ENCODE measurements at places on chromosomes 16 and 17.
A peak's percentile ranks its signal among the peaks of the same experiment; 100 is the strongest.

GRCh38 chr16:81746566-81746965 is 32.5 kb upstream of the PLCG2 start:
- DNase-seq, result no peak

- peak; percentile 73 for DNase-seq
Measured at GRCh38 chr17:1773696-1774181, 11.9 kb downstream of the SERPINF1 start.

DNA sequence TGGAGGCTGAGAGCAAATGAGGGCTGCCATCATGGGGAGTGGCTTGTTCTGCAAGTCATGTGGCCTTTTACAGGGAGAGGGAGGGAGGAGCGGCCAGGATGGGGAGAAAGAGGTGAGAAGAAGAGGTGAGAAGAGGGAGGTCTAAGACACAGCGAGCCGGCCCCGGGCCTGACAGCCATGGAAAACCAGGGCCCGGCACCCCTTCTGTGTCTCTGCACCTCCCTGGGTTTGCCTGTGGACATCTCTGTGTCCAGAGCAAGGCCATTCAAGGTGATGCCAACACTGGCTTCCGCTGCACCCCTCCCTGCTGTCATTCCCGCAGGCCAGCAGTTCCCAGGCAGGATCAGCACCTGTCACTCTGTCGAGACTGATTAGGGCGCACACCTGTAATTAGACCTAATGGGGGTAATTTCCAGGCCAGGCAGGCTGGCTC is 75.6 kb downstream of the MGAT5B start:
- no peak for DNase-seq

GRCh38 chr17:78253946-78254672 is 22.7 kb downstream of the TMEM235 start:
- peak; percentile 93 for DNase-seq

DNA sequence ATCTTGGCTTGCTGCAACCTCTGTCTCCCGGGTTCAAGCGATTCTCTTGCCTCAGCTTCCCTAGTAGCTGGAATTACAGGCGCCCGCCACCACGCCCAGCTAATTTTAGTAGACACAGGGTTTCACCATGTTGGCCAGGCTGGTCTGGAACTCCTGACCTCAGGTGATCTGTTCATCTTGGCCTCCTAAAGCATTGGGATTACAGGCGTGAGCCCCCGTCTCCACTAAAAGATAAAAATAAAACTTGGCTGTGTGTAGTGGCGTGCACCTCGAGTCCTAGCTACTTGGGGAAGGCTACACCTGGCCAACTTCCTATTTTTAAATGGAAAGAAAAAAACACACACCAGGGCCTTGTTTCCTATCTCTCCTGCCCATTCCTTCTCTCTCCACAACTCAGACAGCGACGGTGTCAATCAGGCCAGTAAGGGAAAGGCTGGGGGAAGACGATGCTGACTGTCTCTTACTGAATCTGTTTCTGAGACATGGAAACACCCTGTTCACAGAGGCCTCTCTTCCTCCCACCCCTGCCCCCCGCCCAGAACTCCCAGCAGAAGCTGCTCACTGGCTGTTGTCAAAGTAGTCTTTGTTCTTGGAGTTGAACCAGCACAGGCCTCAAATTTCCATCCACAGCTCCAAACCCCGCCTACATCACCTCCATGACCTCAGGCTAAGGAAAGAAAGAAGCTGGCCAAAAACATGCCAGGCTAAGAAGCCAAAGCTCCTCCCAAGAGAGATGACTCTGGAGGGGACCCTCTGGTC is 96.6 kb downstream of the NXN start:
- DNase-seq, result peak; percentile 93

- DNase-seq, result no peak
Measured at GRCh38 chr17:69067274-69068047, 6.7 kb upstream of the ABCA9 start.

DNA sequence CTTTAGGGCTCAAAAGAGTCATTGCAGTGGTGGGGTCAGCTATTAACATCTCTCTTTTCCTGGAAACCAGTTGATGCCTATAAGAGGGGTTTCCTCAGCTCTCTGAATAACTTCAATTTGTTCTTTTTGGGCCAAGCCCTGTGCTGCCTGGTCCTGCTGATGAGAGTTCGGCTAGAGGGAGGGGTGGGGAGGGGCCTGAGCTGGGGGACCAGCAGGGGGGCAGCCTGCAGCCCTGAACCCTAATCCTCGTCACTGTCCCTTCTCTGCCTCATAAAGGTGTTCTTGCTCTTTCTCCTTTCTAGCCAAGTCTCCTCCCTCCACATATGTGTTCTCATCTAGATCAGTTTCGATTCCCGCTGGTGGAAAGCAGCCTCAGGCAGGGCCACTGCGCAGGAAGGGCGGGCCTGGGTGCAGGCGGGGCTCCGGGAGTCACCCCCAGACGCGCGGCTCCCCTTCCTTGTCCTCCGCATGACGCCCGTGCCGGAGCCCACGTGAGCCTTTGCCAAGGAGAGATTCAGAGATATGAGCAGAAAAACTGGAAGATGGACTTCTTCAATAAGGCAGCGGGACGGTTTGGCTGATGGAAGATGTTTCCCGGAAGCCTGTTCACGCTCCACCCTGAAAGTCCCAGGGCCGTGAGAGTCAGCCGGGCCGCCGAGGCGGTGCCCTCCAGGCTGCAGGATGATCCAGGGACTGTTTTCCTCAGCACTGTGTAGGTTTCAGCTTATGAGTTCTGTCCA is 15.0 kb upstream of the RHOT1 start:
- peak; percentile 72 for DNase-seq

GRCh38 chr16:35525979-35526590 is 2066.7 kb downstream of the TP53TG3F start:
- no peak for DNase-seq

DNA sequence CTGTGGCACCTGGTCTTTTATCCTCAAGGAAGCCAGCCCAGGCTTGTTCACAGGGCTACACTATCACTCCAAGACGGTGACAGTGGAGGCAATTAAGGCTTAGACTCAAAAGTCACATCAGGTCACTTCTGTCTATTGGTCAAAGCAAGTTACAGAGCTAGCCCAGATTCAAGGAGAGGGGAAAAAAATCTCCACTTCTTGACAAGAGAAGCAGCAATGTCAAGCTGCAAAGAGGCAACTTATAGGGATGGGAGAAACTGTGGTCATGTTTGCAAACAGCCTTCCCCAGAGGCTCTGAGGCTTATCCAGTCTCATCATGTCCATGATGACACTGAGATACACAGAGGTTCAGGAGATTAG is 31.6 kb downstream of the SERPINF1 start:
- no peak for DNase-seq

- peak; percentile 62 for DNase-seq
Measured at GRCh38 chr17:39564211-39564848, 43.4 kb downstream of the NEUROD2 start.

DNA sequence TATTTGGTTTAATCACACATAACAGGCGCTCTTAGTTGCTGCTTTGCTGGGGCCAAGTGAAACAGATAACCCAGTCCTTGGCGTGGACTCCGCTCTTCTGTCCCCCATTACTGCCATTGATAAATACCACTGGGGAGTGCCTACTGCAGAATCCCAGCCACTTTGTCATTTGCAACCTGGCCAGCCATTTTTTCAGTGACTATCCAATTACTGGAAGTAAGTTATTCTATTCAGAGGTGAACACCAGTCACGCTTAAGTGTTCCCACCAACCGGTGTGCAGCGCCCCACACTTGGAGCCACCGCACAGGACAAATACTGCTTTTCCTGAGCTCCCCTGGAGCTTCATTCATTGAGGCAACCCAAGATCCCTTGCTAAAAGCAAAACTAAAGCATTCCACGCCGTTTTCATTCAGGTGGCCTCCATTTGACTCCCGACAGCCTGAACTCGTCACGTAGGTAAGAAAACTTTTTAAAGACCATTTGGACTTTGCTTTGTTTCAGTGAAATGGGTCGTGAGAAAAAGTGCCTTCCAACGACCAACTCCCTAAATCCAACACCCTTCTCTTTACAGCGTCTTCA is 1.8 kb downstream of the USP7 start:
- DNase-seq, result peak; percentile 73

GRCh38 chr16:86768999-86769398 is 190.7 kb downstream of the FOXL1 start:
- DNase-seq, result peak; percentile 37

DNA sequence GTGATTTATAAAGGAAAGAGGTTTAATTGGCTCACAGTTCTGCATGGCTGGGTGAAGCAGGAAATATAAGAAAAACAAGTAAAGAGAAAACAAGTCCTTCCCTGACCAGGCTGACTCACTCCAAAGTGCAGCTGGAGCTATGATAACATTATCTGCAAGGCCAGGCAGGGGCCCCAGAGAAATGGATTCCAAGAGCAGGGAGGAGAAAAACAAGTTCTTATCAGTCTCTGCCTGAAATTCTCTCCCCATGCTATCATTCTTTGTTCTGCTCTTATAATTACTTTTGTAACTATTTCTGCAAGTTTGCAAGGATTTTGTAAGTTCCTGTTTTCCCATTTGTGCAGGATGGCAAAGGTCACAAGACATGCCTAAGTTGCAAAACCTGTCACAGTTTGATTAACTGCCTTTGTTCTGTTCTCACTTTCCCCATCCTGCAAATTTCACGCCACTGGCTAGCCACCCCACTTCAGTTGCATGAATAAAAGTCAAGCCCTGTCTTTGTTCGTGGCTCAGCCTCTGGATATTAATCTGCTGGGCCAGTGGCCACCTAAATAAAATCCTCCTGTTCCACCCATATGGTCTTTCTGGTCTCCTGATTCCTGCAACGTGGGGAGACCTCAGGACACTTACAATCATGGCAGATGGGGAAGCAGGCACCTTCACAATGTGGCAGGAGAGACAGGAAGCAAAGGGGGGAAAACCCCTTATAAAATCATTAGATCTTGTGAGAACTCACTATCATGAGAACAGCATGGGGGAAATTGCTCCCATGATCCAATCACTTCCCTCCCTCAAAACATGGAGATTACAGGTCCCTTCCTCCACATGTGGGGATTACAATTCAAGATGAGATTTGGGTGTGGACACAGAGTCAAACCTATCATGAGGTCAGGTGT is 13.1 kb downstream of the ABCA9 start:
- peak; percentile 66 for DNase-seq

DNA sequence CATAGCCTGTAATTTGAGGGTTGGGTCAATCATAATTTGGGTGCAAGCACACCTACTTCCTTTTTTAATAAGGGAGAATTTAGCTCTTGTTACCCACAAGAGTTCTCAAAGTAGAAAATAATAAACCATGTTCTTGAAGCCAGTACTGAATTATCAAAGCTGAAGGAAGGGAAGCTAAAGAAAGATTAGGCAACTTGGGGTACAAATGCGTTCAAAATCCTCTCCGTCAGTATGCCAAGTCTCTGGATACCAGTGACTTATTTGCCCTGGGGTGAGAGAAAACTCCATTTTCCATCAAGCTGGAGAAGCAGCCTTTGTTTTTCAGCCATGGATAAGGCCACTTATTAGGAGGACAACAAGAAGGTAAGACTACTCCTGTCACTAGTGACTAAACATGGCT is 23.5 kb upstream of the DHRS13 start:
- DNase-seq, result no peak

- DNase-seq, result no peak
Measured at GRCh38 chr16:60304066-60304465, 1570.0 kb upstream of the GOT2 start.

- DNase-seq, result peak; percentile 76
Measured at GRCh38 chr17:76000016-76000754, 470 bp upstream of the CDK3 start.

DNA sequence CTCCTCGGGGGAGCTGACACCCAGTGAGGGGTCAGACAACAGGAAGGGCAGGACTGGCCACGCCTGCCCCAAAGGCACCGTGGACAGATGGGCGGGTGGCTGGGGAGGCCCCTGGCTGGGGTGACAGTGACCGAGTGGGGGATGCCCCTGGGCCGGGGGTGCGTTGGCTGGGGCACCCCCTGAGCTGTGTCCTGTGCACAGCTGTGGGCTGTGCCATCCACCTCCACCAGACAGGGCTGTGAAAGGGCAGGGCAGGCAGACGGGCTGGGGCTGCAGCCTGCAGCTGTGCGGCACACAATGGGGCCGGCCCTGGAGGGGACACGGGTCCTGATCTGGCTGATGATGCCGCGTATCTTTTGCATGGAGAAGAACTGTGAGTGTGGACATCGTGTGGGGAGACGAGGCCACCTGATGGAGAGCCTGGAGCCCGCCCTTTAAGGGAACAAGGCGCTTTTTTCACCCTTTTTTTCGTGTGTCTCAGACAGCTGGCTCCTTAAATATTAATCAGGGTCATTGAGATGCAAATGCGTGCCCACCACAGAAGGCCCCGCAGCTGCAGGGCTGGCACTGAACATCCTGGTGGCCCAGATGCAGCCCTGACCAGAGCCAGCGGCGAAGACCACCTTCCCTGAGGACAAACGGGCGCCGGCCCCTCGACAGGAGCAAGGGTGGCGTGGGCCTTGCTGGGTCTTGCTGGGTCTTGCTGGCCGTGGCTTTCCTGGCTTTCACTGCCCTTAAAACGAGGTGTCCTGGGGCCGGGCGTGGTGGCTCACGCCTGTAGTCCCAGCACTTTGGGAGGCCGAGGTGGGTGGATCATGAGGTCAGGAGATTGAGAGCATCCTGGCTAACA is 42.4 kb upstream of the GNG13 start:
- peak; percentile 40 for DNase-seq

GRCh38 chr16:81143921-81144471 is 47.8 kb upstream of the GCSH start:
- no peak for DNase-seq

Data from kidney (tissue), 22 donors.